SK-N-SH (cell line): ENCODE measurements at places on chromosomes 2 and 18.
A peak's percentile ranks its signal among the peaks of the same experiment; 100 is the strongest.

- H3K36me3 ChIP-seq = no peaks in the 10 kb centered on the region
- no peaks in the 10 kb centered on the region for H3K27me3 ChIP-seq
- H3K4me3 ChIP-seq = no peak overlapping the region
- peaks cover 19% of the 10 kb centered on the region; the same call in 1 of the 2 replicates for H3K4me1 ChIP-seq
- 0 out of 2 replicates have a peak overlapping the region, but pooled peaks have one; percentile 32 for H3K27ac ChIP-seq
- no peak for DNase-seq
These were observed 129.3 kb downstream of the LNPK start for GRCh38 chr2:175872721-175873120.

- no peak overlapping the region for H3K27ac ChIP-seq
- H3K27me3 ChIP-seq = peaks cover 6% of the 10 kb centered on the region; the same call in 1 of the 2 replicates
- peaks cover 6% of the 10 kb centered on the region; the same call in 1 of the 2 replicates for H3K4me1 ChIP-seq
- H3K36me3 ChIP-seq = no peaks in the 10 kb centered on the region
These were observed 2.2 kb upstream of the KCNH7 start for GRCh38 chr2:162840598-162841246.

GRCh38 chr2:134217924-134218323, 35.9 kb upstream of the MGAT5 start:
- H3K27ac ChIP-seq = no peak overlapping the region
- H3K4me1 ChIP-seq = no peaks in the 10 kb centered on the region
- no peak for DNase-seq
- no peaks in the 10 kb centered on the region for H3K36me3 ChIP-seq
- H3K27me3 ChIP-seq = no peaks in the 10 kb centered on the region

GRCh38 chr2:10382354-10383061, 65.6 kb downstream of the ODC1 start:
- no peak overlapping the region for H3K4me3 ChIP-seq
- peaks cover 70% of the 10 kb centered on the region; the same call in 1 of the 2 replicates for H3K4me1 ChIP-seq
- no peak for DNase-seq
- no peak overlapping the region for H3K27ac ChIP-seq
- H3K36me3 ChIP-seq = no peaks in the 10 kb centered on the region
- H3K27me3 ChIP-seq = no peaks in the 10 kb centered on the region

GRCh38 chr18:833197-833596, 21.2 kb upstream of the YES1 start:
- H3K4me3 ChIP-seq = no peak overlapping the region
- DNase-seq = no peak
- H3K36me3 ChIP-seq = no peaks in the 10 kb centered on the region
- H3K4me1 ChIP-seq = peaks cover 4% of the 10 kb centered on the region; the same call in 1 of the 2 replicates
- H3K27ac ChIP-seq = no peak overlapping the region

GRCh38 chr18:34592961-34593382, 117.1 kb upstream of the DTNA start:
- no peaks in the 10 kb centered on the region for H3K27me3 ChIP-seq
- H3K4me3 ChIP-seq = no peak overlapping the region
- no peaks in the 10 kb centered on the region for H3K36me3 ChIP-seq
- H3K27ac ChIP-seq = no peak overlapping the region
- no peak for DNase-seq

DNA sequence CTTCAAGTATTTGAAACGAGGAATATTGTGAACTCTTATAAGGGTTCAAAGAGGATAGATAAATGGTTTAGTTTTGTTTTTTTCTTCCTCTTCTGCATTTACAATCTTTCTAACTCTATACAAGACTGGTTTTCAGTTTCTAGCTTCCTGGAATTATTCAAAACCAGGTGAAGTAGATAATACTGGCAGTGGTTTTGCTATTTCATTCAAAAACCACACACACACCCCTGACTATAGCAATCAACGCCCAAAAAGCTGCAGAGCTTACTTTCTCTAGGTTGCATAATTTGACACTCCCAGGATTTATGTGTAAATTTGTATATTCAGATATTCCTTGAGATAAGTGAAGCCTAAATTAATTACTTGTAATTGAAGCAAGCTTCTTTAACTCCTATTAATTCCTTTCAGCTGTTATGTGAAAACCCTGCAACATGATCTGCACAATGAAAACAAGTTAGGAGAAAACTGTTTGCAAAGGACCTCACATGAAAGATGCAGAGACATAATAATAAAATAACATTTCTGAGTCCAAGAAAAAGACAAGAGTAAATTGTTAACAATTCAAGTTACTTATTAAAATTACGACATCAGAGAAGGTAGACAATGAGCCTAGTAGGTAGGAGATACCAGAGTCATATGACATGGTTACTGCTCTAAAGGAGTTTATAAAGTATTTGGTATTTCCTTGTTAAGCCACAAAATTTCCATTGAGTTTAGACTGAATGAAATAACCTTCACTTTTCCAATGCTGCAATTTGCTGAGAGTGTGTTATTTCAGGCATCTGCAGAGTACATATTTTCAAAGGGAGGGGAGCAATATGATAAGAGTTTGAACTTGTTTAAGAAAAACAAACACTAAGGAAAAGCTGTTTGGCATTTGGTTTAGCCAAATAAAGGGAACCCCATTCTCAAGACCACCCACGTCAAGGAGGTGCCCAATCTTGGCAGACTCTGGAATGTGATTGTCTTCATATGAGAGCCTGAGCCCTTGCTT, 1.6 kb upstream of the NFE2L2 start:
- peaks cover 20% of the 10 kb centered on the region for H3K4me1 ChIP-seq
- H3K4me3 ChIP-seq = peak overlapping the region; percentile 93; the same call in 1 of the 2 replicates
- no peak for DNase-seq
- no peaks in the 10 kb centered on the region for H3K27me3 ChIP-seq
- no peaks in the 10 kb centered on the region for H3K36me3 ChIP-seq
- H3K27ac ChIP-seq = peak overlapping the region; percentile 97

DNA sequence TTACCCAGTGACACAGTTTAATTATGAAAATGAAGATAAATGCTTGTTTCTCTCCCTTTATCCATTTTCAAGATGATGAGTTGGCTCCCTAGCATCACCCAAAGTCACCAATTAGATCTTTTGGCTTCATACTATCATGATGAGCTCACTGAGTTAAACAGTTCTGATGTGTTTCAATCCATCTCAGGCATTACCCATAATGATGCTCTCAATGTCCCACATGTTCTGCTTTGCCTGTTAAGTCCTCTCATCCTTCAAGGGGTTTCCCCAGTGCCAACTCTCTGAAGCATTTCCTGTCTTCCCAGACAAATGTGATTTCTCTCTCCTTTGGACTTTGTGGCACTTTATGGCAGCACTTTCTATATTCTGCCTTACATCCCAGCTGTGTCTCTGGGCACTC, 92.6 kb downstream of the EPB41L3 start:
- no peak overlapping the region for H3K4me3 ChIP-seq
- no peaks in the 10 kb centered on the region for H3K27me3 ChIP-seq
- H3K36me3 ChIP-seq = no peaks in the 10 kb centered on the region
- no peak for DNase-seq
- no peak overlapping the region for H3K27ac ChIP-seq
